ENCODE measurements at places on chromosomes 1 and 21.

DNA sequence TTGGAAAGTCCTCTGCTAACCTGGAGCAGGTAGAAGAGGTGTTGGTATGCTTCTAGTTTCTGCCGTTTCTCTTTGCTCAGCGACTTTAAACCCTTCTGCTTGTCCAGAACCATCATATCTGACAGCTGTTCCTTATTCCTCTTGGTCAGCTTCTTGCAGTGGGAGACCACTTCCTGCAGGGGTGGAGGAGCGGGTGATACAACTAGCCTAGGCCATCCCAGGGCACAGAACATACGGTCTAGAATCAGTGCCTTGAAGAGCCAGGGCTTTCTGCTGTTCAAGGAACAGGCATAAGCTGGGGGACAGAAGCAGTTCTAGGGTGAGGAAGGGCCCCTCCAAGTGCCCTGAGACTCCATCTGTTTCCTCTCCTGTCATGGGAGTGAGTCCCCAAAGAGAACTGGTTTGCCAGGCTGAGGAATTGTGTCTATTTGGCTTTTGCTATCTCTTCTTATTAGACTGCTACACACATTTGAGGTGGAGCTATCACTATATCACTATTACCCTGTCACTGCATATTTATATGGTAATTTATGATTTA is 32.5 kb downstream of the IQGAP3 start:
- DNase-seq: no peak

GRCh38 chr1:233503366-233503954 is 110.4 kb upstream of the KCNK1 start:
- no peak for DNase-seq

DNA sequence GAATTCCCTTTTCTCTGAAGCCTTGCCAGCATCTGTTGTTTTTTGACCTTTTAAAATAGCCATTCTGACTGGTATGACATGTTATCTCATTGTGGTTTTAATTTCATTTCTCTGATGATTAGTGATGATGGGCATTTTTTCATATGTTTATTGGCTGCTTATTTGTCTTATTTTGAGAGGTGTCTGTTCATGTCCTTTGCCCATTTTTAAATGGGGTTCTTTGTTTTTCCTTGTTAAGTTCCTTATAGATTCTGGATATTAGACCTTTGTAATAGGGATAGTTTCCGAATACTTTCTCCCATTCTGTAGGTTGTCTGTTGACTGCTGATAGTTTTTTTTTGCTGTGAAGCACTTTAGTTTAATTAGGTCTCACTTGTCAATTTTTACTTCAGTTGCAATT is 54.0 kb upstream of the C1orf185 start:
- DNase-seq: no peak

DNA sequence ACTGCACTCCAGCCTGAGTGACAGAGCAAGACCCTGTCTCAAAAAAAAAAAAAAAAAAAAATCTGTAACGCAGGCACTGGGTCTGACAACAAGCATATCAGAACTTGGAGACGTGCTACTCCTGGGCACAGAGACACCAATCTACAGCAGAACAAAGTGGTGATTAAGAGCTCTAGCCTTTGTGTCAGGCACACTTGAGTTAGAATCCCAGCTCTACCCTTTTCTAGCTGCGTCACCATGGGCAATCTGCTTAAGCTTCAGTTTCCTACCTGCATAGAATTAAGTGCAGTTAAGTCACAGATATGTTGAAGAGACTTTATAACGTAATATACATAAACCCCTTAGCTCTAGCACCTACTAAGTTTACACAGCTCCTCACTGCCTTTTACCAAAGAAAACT is 3.4 kb upstream of the CDCA8 start:
- DNase-seq: no peak

DNA sequence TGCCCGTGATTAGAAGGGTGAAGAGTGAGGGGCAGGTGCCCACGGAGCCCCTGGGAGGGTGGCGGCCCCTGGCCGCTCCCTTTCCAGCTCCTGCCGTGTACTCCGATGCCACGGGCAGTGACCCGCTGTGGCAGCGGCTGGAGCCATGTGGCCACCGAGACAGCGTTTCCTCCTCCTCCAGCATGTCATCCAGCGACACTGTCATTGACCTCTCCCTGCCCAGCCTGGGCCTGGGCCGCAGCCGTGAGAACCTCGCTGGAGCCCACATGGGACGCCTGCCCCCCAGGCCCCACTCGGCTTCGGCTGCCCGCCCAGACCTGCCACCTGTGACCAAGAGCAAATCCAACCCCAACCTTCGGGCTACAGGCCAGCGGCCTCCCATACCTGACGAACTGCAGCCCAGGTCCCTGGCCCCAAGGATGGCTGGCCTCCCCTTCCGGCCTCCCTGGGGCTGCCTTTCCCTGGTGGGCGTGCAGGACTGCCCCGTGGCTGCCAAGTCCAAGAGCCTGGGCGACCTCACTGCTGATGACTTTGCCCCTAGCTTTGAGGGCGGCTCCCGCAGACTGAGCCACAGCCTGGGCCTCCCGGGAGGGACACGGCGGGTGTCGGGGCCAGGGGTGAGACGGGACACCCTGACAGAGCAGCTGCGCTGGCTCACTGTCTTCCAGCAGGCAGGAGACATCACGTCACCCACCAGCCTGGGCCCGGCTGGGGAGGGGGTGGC is 22.0 kb downstream of the PANK4 start:
- DNase-seq: no peak

GRCh38 chr1:51276286-51276685 is 40.2 kb downstream of the RNF11 start:
- DNase-seq: no peak

DNA sequence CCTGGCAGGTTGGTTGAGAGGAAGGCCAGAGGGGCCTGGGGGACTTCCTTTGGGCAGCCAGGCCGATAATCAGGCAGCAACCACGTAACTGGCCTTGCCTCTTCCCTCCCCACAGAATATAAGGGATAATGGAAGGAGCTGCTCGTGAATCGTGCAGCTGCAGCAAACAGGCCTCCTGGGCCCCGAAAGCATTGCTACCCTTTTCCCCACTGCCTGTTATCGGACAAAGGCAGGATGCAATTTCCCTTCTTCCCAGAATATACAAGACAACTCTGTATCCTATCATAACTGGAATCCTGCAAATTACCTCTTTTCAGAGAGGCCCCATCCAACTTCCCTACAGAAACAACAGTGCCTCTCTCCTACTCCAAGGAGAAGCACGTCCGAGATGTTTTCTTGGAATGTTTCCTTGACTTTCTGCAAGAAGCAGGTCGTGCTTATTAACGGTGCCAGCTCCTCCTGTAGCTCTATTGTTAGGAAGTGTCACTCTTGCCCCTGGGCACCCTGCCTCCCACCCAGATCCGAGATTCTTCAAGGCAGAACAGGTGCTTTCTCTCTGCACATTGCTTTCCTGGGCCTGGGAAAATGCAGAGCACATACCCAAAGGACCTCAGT is 106.0 kb upstream of the TIAM1 start:
- DNase-seq: no peak

- DNase-seq: no peak
These were observed 407 bp downstream of the IGSF3 start for GRCh38 chr1:116667078-116667574.

DNA sequence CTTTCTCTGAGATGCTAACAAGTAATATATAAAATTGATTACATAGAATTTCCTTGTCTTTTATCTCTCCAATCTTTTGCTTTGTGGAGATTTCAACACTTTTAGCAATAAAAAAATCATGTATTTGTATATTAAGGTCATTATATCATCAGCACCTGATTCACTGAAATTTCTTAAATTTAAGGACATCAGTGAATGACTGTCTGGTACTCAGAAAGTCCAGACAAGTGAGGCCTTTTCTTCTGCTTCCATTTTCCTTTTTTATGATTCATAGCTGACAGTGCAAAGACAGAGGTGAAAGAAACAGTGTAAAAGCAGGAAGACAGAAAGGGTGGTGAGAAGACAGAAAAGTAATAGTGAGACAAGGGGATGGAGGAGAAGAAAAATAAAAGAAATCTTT is 54.6 kb downstream of the FASLG start:
- DNase-seq: no peak

- no peak for DNase-seq
These were observed 35.6 kb upstream of the TADA1 start for GRCh38 chr1:166911624-166912023.

- DNase-seq: no peak
These were observed 6.5 kb upstream of the CSTB start for GRCh38 chr21:43782431-43783097.

DNA sequence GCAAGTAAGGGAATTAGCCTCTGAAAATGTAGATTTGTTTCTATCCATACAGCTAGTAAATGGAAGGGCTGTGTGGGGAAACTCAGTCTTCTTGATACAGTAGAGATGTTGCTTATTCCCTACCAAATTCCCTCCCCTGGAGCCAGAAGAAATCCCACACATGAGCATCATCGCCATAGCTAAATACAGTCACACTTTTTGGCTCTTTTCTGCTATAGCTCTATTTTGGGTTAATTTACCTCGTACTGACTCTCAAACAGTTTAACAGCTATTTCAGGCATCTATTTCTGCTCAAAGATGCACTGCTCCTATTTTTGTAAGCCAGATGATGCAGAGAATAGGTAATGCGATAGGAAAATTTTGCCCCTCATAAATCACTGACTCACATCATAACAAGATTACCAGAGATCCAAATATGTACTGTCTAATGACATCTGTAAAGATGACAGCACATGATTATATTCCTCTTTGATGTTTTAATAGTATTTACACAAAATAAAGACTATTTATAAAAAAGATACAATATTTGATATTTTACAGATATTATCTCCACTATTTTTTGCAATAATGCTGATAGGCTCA is 58.6 kb downstream of the XCL1 start:
- no peak for DNase-seq

GRCh38 chr21:45641480-45642035 is 2.0 kb upstream of the PCBP3 start:
- DNase-seq: no peak

DNA sequence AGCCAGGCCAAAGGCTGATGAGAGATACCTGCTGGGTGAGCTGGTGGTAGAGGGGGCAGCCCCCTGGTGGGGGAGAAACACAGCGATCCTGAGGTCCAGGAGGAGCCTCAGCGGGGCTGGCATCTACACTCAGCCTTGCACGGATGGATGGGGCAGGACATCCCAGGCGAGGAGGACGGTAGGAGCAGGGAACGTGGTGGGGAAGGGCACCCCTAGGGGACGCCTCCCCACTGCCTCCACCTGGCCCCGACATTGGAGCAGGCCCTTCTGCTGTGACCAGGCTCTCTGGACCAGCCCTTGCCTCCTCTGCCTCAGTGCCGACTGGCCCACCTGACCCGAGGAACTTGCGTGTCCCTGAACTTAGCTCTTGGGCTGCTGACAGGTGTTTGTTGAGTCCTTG is 6.4 kb upstream of the MMEL1 start:
- no peak for DNase-seq

DNA sequence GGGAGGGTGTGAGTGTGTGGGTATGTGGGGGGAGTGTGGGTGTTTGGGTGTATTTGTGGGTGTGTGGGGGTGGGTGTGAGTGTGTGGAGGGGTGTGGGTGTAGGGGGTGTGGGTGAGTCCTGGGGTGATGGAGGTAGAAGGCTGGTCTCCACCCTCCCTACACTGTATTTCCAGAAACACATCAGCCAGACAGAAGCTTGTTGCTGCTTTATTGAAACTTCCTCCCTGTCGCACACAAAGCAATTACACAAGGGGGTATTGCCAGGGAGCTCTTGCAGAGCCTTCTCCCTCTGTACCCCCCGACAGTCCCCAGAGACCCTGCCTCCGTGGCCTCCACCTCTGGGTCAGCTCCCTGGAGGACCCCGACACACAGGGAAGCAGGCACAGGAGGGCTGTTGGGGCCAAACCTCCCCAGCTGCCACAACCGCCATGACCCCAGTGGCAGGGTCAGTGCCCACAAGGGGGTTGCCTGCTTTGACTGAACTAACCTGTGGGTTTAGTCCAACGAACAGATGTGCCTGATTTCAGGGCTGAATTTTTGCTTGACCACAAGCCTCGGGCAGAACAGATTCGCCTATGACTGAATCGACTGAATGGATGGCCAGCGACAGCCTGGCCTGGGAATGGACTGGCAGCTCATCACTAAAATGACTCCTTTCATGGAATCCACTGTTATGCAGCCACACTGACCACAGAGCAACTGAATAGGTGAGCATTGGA is 9.1 kb upstream of the MATN1 start:
- no peak for DNase-seq

- DNase-seq: no peak
These were observed 141.8 kb downstream of the NEK7 start for GRCh38 chr1:198298640-198299039.

- no peak for DNase-seq
These were observed 44.4 kb upstream of the B3GALT5 start for GRCh38 chr21:39568361-39568760.

DNA sequence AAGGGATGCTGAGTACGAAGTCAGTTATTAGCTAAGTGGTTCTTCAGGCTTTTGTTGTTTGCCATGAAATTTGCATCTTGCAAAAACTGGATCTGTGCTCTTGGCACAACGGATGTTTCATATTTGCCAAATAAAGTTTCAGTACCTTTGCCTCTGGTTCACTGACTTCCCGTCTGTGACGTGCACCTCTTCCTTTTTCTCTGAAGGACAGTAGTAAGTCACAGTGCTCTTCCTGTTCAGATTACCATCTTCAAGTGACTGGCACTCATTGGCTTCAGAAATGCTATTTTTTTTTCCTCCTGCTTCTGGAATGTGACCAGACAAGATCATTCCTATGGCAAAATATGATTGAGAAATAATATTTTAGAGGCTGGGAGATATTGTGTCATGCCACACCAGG is 75.9 kb upstream of the GREM2 start:
- no peak for DNase-seq

DNA sequence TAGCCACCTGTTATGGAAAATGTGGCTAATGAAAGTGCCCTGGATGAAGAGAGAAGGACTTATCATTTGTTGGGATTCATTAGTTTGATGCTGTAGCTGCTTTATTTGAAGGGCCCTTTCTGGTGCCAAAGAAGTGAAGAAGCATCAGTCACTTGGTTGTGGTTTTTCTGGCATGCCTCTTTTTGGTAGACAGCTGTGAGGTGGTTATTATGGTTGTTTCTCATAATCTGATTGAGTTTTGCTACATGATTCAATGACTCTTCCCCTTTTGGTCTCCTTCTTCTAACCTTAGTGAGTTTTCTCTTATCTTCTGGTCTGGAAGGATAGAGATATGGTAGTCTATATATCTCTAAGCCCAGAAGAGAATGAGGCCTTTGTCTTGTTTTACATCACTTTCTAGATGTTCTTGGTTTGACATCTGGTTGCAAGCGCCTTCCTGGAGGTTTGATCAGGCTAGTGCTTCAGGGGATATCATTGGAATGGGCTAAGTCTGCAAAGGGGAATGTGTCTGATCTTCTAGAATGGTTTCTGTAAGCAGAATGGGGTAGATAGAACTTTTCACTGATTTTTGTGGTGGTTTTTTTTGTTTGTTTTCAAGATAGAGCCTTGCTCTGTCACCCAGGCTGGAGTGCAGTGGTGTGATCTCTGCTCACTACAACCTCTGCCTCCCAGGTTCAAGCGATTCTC is 26.0 kb downstream of the ARID1A start:
- DNase-seq: no peak

- DNase-seq: no peak
These were observed 3.1 kb upstream of the LMNA start for GRCh38 chr1:156111355-156111962.

- DNase-seq: no peak
These were observed 20.1 kb downstream of the CASZ1 start for GRCh38 chr1:10776190-10776905.

GRCh38 chr1:106189780-106190179 is 866.7 kb upstream of the PRMT6 start:
- DNase-seq: no peak
